HCEC 1CT (cell line): ENCODE measurements at places on chromosomes 12 and 14.

GRCh38 chr12:118866346-118866745 lies 115.0 kb upstream of the SRRM4 start:
- DNase-seq = no peak

DNA sequence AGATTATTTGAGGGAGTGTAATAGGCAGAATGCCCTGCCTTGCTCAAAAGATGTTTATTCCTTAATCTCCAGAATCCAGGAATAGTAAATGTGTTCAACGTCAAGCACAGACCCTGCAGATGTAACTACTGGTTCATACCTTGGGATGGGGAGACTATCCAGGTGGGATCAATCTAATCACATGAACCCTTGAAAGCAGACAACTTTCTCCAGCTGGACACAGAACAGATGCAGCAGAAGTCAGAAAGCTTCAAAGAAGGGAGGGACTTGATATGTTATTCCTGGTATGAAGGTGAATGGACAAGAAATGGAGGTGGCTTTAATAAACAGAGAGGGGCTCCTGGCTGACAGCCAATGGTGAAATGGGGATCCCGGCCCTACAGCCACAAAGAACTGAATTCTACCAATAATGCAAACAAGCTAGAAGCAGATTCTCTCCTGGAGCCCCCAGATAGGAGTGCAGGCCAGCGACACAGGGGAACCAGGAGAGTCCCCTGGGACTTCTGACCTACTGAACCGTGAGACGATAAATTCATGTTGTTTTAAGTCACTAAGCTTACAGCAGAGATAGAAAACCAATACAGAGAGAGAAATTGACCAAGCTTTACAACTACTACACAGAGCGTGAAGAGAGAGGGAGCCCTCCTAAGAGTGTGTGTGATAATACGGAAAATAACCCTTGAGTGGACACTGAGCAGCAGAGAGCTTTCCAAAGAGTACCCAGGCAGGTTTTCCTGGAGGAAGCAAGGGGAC lies 133.5 kb upstream of the TMEM132C start:
- no peak for DNase-seq

DNA sequence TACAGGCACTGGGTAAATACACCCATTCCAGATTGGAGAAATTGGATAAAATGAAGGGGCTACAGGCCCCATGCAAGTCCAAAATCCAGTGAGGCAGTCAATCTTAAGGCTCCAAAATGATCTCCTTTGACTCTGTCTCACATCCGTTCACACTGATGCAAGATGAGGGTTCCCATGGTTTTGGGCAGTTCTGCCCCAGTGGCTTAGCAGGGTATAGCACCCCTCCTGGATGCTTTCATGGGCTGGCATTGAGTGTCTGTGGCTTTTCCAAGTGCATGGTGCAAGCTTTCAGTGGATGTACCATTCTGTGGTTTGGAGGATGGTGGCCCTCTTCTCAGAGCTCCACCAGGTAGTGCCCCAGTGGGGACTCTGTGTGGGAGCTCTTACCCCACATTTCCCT lies 427.2 kb downstream of the TRHDE start:
- no peak for DNase-seq

DNA sequence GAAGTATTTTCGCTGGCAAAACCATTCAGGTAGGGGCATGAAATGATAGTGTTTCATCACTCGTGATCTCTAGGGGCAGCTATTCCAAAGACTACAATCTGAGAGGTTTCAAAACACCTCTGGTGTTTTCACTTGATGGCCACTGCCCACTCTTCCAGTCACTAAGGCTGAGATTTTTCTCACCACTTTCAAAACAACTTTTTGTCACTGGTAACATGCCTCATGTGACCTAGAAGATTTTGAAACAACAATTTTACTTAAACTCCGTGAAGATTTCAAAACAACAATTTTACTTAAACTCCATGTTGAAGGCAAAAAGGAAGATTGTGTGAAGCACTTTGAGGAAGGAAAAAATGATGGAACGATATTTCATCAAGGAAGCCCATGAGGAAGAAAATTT lies 1.2 kb upstream of the IRAK3 start:
- DNase-seq = no peak

DNA sequence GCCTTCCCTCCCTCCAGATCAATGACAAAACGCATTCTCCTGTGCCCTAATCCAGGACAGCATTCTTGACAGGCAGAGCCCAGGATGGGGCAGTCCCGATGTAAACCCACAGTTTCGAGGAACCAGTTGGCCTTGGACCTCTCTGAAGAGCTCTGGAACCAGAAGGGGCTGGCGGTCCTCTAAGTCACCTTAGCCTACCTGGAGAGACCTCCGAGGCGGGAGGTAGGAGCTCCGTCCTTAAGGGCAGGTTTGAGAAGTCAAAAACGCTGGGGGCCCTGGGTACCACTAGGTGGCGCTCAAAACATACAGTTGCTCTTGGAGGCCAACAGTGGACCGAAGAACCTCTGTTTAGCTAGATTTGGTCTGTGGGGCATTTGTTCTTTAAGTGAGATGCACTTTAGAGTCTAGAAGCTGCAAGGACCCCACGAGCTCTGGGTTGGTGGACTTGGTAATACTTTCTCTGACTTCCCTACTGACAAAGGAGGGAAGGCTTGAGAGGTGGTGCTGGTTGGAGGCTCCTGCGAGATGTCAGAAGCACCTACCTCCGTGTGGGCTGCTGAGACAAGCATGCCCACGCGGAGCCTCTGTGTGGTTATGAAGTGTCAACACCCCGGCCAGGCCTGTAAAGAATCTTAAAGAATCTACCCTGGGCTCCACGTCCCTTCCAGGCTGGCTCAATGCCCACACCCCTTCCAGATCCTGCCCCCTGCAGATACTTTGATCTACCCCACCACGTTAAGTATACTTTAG lies 74.8 kb upstream of the CHST11 start:
- DNase-seq = peak; percentile 60

DNA sequence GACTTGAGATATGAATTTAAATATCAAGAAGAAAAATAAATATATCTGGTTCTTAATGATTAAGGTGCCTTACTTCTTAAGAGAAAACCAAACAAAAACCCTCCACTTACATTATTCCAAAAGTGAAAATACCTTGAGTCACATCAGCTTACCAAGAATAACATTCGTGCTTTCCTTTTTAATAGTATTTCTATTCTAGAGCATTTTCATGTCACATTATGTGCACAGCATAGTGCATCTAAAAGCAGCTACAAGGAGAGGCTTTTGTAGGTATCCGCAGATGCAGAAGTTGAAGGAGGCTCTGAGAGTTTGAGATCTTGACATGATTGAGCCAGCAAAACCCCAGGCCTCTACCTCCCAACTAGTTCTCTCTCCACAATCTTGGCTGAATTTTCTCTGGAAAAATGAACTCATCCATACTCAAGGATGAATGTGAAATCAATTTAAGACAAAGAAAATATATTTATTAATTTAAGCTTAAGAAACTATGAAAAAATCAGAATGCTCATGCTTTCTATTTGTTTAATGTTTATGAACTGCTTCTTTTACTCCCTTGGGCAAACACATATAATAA lies 275.0 kb downstream of the AKAP6 start:
- no peak for DNase-seq

- DNase-seq = no peak
Observed at GRCh38 chr14:50750323-50750722, 80.6 kb downstream of the NIN start.

DNA sequence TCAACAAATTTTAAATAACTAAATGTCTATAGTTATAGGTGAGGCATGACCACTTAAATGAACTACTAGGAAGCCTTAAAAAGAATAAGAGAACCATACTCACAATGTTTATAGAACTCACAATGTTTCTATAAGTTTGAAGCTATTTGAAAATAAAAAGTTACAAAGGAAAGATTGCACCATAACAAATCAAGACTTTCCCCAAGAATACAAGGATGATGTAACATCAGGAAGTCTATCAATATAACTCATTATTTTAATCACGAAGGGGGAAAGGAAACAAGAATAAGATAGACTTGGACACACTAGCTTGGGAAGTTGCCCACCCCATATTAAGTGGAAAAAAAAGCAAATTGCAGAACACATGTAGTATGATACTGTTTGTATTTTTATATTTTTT lies 26.9 kb downstream of the TMEM233 start:
- no peak for DNase-seq

- DNase-seq = no peak
Observed at GRCh38 chr14:64246688-64247087, 47.5 kb downstream of the ESR2 start.

DNA sequence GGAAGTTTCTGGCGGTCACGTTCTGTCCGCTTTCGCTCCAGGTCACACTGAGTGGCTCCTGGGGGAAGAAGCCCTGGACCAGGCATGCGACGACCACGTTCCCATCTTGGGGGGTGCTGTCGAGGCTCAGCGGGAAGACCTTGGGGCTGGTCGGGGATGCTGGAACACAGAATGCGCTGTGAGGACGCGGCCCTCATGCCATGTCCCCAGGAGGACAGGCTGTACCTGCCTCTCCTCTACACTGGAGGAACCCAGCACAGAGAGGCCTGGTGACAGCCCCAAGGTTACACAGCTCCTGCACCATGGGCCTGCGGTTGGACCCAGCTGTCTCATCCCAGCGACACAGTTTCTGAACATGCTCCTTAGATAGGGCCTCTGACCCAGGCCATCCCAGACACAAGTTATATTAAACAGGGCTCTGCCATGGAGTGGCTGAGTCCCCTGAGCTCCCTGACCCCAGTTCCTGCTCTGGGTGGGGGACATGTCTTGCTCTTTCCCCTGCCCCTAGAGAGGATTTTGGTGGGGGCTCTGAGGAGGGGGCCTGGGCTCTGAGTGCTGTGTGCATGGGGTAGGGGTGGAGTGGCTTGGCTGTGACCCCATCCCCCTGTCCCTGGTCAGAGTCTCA lies 62.0 kb downstream of the TMEM121 start:
- DNase-seq = no peak

DNA sequence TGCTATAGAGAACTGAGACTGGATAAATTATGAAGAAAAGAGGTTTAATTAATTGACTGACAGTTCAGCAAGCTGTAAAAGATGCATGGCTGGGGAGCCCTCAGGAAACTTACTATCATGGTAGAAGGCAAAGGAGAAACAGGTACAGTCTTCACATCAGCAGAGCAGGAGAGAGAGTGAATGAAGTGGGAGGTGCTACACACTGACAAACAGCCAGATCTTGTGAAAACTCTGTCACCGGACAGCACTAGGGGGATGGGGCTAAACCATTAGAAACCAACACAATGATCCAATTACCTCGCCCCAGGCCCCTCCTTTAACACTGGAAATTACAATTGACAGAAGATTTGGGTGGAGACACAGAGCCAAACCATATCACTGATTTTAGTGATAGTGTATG lies 682.4 kb downstream of the SLC16A7 start:
- DNase-seq = no peak

GRCh38 chr12:43836475-43836989 lies 651 bp downstream of the TMEM117 start:
- DNase-seq = no peak
